ENCODE measurements at places on chromosomes 2 and 18.
A peak's percentile ranks its signal among the peaks of the same experiment; 100 is the strongest.

DNA sequence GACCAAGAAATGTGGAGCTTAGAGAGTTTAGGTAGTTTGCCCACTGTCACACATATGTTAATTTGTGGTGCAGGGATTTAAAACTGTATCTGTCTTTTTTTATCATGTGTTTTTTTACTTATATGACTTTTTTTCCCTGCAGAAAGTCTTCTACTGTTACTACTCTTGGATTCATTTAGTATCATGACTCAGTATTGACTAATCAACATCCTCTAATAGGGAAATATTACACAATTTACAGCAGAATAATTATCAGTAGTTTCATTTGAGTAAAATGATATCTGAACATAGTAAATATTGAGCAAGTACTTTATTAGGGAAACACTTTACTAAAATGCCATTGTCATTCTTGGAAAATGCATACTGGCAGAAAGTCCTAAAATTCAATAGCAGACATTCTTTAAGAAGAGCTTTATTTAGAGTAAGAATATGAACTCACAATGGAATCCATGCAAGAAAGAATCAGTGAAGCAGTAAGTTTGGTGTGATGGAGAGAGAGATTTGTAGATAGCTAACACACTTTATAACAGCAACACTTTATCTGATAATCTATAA, 425.9 kb upstream of the SLC8A1 start:
- H3K4me1 ChIP-seq, result no peaks in the 10 kb centered on the region
- H3K36me3 ChIP-seq, result no peaks in the 10 kb centered on the region
- H3K4me3 ChIP-seq, result no peak overlapping the region
- H3K27me3 ChIP-seq, result no peaks in the 10 kb centered on the region

DNA sequence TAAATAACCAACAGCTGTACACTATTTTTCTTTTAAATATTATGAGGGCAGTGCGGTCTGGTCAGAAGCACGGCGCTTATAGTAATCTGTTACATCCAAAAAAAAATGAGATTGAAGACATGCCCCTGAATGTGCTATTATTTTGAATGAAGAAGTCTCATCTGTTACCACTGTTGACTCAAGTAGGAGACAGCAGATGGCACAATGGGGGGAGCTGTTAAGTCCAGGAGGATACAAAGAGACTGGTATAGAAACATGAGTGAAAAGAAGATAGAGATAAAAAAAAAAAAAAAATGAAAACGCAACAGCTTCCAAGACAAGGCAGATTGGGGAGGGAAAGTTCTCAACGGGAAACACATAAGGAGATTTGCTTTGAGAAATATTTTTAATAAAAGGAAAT, 425.5 kb upstream of the PKDCC start:
- DNase-seq, result no peak
- H3K27ac ChIP-seq, result no peak overlapping the region
- no peaks in the 10 kb centered on the region for H3K4me1 ChIP-seq
- no peaks in the 10 kb centered on the region for H3K27me3 ChIP-seq
- H3K36me3 ChIP-seq, result no peaks in the 10 kb centered on the region

- DNase-seq, result no peak
- H3K27me3 ChIP-seq, result peaks cover 55% of the 10 kb centered on the region
- no peaks in the 10 kb centered on the region for H3K36me3 ChIP-seq
These were observed 1.5 kb downstream of the ACKR3 start for GRCh38 chr2:236571145-236571544.

DNA sequence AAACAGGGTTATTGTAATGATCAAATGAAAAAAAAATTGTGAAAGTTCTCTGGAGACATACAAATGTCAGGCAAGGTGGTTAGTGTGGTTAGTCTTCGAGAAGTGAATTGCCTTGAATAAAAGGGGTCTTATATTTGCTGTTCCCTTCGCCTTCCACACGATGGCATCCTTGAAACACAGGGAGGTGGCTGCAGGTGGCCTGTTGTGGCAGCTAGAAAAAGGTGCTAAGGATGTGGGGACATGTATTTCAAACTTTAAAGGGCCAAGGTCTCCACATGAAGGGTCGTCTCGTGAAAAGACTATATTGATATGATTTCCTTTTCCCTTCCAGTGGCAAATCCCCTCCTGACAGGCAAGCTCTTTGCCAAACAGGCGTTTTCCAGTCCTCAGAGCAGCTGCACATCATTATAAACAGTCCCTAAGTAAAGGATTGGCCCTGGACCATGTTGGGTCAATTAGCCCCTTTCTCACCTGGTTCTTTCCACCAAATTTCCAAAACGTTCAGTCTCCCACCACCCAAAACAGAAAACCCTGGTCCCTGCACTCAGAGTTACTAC, 68.5 kb downstream of the COPS8 start:
- peaks cover 30% of the 10 kb centered on the region for H3K4me1 ChIP-seq
- no peaks in the 10 kb centered on the region for H3K36me3 ChIP-seq
- H3K4me3 ChIP-seq, result no peak overlapping the region
- no peaks in the 10 kb centered on the region for H3K27me3 ChIP-seq
- DNase-seq, result peak; percentile 81
- peak overlapping the region; percentile 1 for H3K27ac ChIP-seq
